Activated gamma-delta T cell treated with anti-CD3 and anti-CD28 coated beads, Interleukin-2, amount 50 U/mL, for 16 hours (primary cell): ENCODE measurements at places on chromosomes 1 and 21.

GRCh38 chr1:109892561-109893368 lies 17.9 kb upstream of the CSF1 start:
- DNase-seq = no peak

- DNase-seq = no peak
These were observed 1.8 kb downstream of the THEM4 start for GRCh38 chr1:151907363-151908139.

DNA sequence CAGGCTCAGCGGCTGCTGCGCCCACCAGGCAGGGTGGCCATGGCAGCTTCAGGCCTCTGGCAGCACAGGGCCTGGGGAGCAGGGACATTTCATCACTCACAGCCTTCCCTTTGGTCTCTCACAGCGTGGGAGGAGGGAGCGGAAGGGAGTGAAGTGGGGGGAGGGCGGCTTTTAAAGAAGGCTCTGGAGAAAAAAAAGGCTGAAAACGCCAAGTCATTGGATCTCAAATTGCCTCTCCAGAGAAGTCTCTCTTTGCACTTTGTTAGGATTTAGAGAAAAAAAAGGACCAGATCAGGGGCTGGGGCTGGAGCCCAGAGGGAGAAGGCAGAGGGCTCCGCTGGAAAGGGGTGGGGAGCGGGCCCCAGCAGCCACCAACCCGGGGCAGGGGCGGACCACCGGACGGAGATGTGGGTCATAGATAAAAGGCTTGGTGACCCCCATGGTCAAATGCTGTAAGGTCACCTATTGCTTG lies 209.9 kb downstream of the GRIK3 start:
- no peak for DNase-seq

GRCh38 chr21:46326110-46326703 lies 2.3 kb downstream of the PCNT start:
- no peak for DNase-seq

GRCh38 chr1:65059930-65060538 lies 88.0 kb upstream of the AK4 start:
- DNase-seq = no peak

GRCh38 chr1:28264897-28265296 lies 5.6 kb downstream of the SESN2 start:
- DNase-seq = no peak

DNA sequence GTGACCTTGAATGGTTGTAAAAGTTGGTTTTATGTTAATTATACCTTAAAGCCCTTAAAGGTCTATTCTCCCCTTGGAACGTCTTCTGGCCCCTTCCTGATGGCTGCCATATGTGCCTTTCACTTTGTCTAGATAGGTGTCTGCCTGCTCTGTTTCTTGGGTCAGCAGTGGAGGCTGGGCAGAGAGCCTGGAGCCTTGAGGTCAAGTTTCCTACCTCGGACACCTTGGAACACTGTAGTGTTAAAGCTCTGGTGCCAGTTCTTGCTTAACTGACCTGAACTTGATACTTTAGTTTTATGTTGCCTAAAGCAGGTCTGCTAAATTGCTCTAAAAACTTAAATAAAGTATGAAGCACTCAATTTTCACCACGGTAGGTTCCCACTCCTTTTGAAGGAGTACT lies 86.5 kb downstream of the CDC14A start:
- no peak for DNase-seq

DNA sequence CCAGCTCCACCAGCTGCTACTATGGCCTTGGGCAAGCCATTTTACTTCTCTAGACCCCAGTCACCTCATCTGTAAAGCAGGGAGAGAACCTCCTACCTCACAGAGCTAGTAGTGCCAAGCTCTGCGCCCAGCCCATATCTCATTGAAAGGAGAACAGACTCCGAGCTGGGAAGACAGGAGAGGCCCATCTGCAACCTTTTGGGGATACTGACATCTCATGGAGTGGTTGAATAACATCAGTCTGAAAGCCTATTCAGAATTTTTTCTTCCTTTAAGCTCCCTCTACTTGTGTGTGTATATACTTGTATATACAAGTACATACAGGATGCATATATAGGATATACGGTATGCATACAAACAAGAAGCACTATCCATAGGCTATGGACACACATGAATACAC lies 279.5 kb upstream of the POU3F1 start:
- no peak for DNase-seq

- no peak for DNase-seq
These were observed 1.7 kb downstream of the HLX start for GRCh38 chr1:220880726-220881506.

- DNase-seq = no peak
These were observed 10.3 kb downstream of the ADGRB2 start for GRCh38 chr1:31753707-31754349.

DNA sequence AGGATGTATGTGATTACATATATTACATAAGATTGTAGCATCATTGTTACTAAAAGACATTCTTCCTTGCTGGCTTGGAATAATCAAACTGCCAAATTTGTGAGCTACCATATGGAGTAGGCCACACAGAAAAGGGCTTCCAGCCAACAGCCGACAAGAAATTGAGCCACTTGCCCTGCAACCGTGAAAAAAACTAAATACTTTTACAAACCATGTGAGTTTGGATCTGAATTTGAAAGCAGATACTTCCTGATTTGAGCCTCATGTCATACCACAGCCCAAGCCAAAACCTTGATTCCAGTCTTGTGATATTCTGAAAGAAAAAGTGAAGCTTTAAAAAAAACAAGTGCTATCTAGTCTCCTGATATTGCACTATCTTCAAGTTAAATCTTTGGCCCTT lies 55.6 kb upstream of the PRMT6 start:
- DNase-seq = no peak

GRCh38 chr1:227440182-227440581 lies 121.9 kb upstream of the CDC42BPA start:
- no peak for DNase-seq

DNA sequence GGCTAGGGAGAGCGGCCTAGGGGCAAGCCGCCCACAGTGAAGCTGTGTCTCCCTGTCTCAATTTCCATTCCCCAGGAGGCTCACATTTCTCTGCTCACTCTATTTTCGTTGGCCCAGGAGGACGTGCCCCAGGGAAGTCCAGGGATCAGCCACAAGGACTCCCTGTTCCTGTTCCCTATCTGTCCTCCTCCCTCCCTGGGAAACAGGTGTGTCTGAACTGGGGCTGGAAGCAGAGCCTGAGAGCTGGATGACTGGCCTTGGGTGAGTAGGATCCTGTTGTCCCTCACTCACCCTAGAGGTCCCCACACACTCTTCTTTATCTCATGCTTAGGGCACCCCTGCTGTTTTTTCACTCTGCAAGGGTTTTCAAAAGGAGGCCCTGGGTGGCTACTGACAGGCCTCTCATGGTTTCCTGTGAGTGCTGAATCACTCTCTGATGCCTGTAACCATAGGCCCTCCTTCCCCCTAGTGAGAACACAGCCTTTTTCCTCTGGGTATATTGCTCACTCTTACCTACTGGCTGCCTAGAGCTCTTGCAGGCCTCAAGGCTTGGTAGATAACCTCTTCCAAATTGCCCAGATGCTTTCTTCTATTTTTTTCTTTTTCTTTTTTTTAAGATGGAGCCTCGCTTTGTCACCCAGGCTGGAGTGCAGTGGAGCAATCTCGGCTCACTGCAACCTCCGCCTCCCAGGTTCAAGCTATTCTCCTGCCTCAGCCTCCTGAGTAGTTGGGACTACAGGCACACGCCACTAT lies 3.3 kb upstream of the UTP11 start:
- DNase-seq = peak; percentile 53

- peak; percentile 45 for DNase-seq
These were observed 138.5 kb downstream of the CLIC6 start for GRCh38 chr21:34807146-34807880.

GRCh38 chr1:166164995-166165660 lies 1.7 kb downstream of the FAM78B start:
- DNase-seq = no peak

DNA sequence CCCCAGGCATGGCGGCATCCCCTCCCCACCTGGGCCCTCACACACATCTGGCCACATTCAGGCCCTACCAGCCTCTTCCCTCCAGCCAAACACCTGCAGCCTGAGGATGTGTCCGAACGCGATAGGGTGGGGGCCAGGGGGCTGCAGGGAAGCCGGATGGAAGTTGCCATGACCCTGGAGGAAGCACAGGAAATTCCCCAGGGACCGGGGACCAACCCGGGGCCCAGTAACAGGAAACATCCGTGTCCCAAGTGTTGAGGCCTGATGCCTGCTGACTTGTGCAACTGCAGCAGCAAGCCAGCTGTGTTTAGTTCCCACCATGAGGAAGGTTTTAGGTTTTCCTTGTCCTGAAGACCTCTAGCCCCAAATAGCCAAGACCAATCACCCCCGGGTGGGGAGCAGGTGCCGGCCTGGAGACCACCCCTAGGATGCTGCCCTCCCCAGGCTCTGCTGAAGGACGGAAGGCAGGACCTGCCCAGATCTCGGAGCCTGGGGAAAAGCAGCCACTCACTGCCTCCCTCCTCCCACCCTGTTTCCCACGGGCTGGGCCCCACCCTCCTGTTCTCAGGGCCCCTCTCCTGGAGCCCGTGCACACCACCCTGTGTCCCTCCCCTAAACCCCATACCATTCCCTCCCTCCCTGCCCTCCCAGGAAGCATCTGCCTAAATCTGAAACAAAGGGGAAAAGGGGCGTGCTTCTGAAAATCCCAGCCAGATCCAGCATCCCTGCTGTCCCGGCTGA lies 29.8 kb downstream of the MEGF6 start:
- no peak for DNase-seq

DNA sequence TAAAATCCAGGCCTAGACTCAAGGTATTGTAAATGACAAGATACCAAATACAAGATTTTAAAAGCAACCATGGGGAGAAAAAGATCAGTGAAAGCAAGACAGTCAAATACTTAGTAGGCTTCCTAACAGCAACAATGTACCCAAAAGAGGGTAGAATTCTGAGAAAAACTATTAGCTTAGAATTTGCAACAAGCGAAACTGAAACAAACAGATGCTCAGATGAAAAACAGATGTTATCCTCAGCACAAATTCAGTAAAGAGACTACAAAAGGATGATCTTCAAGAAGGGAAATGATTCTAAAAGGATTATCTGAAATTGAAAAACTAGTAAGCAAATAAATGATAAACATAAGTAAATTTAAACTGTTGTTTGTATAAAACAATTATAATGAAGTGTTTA lies 40.0 kb downstream of the PDC start:
- DNase-seq = no peak

GRCh38 chr21:37130971-37131370 lies 57.9 kb downstream of the TTC3 start:
- DNase-seq = no peak

- DNase-seq = no peak
These were observed 16.5 kb upstream of the PKP1 start for GRCh38 chr1:201266774-201267173.

- no peak for DNase-seq
These were observed 18.4 kb downstream of the ARHGEF16 start for GRCh38 chr1:3472906-3473305.

DNA sequence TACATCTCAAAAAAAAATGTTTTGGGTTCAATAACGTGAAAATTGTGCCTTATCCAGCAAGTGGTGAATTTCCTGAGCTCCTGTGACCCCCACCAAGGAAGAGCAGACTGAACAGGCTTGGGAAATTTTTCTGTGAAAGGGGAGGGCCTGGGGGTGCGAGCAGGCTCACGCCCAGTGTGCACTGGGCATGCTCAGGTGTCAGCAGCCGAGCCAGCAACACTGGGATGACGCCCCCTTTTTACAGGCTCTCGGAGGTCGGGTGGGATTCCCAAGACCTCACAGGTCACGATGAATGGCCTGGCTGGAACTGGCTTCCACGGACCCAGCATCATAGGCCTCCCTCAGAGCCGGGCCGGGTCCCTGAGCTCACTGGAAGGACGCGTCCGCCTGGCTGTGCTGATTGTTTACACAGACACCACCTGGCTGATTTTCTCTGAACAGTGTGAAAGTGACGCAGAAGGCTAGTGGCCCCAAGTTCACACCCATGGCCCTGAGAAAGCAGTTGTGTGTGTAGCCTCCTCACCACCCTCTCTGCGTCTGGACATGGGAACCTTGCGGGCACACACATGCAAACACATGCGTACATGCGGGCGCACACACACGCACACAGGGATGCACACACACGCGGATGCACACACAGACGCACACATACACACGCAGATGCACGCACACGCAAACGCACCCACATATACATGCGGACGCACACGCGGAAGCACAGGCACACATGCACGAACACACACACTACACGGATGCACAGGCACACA lies 9.2 kb downstream of the CSTB start:
- DNase-seq = no peak

DNA sequence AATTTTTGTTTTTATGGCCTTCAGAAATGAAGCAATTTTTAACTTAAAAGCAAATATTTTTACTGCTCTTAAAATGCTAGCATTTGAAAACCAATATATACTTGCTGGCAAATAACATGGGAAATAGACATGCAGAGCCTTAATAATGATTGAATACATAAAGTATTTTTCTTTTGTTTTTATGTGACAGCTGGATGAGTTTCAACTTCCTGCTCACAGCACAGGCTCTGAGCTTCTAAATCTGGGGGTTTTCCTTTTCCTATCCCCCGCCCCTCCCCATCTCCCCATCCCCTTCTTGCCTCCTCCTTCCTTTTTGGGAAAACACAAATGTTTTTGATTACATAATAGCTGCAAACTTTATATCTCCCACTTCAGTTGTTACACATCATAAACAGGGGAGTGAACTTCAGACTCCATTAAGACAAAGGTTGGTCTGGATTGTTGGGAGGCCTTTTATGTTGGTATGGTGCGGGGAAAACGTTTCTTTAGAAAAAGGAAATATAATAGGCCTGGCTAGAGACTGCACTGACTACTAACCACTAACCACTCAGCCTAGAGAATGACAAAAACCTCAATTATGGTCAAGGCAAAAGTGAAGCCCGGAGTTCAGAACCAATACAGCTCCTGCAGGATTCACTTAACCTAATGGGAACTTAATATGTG lies 116.1 kb upstream of the GORAB start:
- no peak for DNase-seq

- no peak for DNase-seq
These were observed 14.9 kb upstream of the PLCH2 start for GRCh38 chr1:2460996-2461751.

DNA sequence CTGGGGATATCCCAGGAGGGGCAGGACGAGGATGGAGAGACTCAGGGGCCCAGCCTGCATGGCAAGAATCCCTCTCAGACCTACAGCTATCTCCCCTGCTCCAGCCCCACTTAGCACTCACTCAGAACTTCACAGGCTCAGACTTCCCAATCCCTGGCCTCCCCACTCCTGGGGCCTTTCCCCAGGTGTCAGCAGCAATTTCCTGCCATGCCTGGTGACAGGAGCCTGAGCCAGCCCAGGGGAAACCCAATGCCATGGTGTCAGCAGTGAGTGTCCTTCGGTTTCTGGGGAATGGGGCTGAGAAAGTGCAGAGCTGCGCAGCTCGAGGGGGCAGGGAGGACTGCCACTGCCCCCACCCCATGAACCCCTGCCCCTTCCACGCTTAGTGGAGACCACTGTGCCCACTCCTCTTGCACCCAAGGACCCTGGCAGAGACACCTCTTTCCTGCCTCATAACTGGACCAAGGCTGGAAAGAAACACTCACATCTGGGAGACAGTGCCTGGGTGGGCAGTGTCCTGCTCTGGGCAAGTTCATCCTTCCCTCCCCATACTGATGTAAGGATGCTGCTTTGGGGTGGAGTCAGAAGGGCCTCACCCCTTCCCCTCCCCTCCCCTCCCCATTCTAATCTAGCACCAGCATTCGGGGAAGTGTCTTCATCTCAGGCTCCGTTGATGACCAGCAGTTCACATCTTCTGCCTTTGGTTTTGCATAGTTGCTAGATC lies 17.1 kb upstream of the UBL4B start:
- DNase-seq = no peak
